ENCODE measurements at places on chromosomes 12 and 14.

- DNase-seq: no peak
Observed at GRCh38 chr12:6782850-6783566, 6.3 kb upstream of the CD4 start.

DNA sequence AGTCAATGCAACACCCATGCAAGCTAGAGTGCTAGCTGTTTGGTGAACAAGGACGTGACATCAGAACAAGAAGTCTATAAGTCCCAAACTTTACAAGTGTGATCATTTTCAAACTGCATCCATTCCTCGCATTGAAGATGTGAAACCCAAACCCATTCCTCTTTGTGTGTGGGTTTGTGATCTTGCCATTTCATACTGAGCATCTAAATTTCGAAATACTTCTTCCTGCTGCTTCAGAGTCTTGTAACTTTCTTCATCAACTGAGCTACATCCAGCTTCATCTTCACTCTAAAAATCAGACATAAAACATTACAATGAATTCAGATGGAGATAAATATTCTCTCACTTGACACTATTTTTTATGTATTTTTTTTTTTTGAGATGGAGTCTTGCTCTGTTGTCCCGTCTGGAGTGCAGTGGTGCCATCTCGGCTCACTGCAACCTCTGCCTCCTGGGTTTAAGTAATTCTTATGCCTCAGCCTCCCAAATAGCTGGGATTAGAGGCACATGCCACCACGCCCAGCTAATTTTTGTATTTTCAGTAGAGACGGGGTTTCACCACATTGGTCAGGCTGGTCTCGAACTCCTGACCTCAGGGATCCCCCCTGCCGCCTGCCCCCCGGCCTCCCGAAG is 4.8 kb upstream of the ZCCHC8 start:
- no peak for DNase-seq

DNA sequence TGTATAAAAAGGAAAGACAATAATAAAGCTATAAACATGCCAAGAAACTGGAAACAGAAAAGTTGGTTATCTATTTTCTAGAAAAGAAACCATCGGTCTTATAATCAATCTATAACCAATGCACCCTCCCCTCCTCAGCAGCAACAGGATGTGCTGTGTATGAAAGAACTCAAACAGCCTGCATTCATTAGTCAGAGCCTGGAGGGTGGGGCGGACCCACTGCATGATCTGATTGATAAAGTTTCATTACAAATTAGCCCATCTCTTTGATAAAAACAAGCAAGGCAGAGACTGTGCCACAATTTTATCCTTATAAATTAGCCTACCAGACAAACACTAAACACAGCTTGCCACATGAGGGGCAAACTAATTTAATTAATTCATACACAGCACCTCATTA is 448.1 kb downstream of the BCAT1 start:
- peak; percentile 20 for DNase-seq

- no peak for DNase-seq
Observed at GRCh38 chr12:121145221-121145620, 12.5 kb downstream of the P2RX7 start.

- DNase-seq: peak; percentile 60
Observed at GRCh38 chr12:2341871-2342270, 289.1 kb downstream of the CACNA1C start.

DNA sequence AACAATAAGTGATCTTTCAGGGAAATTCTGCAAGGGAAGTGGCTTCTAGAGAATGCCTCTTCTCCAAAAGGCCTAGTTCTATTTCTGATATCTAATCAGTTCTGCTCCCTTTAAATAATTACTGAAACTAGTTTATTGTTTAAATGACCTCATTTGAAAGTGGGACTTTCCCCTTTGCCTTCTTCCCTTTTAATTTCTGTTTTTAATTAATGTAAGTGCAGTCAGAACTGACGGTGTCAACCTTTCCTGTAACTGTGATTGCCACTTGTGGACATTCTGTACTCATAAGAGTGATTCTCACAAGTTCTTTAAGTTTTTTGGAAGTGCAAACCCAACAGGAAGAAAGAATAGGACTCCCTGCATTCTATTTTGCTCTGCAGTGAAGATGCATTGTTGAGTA is 265.3 kb upstream of the PLEKHG7 start:
- DNase-seq: no peak

- peak; percentile 55 for DNase-seq
Observed at GRCh38 chr12:40226705-40227104, 1.9 kb downstream of the LRRK2 start.

DNA sequence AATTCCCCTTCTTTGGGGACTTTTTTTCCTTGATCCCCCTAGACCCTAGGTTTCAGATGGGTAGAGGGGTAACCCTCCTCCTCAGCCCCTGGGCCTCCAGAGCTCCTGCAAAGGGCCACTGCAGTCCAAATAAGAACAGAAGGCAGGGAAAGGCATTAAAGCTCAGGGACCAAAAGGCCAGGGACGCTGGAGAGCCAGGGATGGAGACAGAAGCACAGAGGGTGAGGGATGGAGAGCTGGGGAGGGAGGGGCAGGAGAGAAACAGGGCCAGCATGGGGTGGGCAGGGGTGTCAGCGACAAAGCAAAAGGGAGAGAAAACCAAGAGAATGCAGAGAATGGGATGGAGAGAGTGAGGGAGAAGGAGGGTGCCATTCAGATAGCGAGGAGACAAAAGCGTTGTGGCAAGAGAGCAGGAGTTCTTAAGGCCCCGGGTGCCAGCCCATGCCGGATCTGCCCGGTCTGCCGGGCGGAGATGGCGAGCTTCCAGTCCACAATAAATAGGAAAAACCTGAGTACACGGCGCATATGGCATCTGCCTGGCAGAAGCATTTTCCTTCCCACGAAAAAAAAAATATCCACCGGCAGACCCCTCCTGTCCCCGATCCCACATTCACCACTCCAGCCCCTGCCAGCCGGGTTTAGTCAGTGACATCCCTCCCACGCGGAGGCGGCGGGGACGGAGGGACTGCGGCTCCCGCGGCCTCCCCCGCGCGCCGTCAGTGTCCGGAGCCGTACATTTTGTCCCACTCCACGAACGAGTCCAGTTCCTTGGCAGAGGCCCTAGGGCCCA is 28.6 kb downstream of the FIGNL2 start:
- no peak for DNase-seq

DNA sequence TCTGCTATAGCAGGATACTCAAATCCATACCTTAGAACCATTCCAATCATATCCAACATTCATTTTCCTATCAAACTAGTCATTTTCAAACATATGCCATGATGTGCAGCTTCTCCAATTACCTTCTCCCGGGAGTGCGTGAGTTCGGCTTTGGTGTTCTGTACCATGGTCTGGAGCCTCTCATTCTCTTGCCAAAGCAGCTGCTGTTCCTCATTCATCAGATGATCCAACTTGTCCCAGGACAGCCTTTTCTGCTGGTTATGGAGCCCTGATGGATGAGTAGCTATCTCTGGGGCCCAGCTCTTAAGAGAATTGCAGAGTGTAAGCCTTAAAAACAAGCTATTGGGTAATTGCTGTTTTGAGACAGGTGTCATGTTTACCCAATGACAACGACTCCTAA is 71.1 kb upstream of the SAV1 start:
- DNase-seq: no peak

- DNase-seq: no peak
Observed at GRCh38 chr14:68679746-68680467, 113.0 kb downstream of the ZFP36L1 start.

GRCh38 chr14:98210045-98210672 is 1061.8 kb downstream of the BCL11B start:
- peak; percentile 70 for DNase-seq

DNA sequence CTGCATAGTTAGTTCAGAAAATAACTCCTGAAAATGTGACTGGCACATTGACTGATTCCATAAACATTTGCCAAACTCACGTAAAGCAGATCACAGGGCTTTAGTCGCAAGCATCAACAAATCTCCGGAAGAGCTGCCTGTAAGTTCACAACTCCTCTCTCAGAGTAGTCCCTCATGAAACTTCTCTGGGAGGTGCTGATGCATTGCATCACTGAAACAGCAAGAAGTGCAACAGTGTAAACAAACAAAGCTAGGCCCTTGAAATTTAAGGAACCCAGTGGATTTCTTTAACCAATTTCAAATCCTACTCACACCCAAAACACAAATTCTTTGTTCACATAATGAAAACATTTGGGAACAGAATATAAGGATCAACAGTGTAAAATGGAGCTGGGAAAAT is 1691.7 kb upstream of the FLRT2 start:
- DNase-seq: no peak

DNA sequence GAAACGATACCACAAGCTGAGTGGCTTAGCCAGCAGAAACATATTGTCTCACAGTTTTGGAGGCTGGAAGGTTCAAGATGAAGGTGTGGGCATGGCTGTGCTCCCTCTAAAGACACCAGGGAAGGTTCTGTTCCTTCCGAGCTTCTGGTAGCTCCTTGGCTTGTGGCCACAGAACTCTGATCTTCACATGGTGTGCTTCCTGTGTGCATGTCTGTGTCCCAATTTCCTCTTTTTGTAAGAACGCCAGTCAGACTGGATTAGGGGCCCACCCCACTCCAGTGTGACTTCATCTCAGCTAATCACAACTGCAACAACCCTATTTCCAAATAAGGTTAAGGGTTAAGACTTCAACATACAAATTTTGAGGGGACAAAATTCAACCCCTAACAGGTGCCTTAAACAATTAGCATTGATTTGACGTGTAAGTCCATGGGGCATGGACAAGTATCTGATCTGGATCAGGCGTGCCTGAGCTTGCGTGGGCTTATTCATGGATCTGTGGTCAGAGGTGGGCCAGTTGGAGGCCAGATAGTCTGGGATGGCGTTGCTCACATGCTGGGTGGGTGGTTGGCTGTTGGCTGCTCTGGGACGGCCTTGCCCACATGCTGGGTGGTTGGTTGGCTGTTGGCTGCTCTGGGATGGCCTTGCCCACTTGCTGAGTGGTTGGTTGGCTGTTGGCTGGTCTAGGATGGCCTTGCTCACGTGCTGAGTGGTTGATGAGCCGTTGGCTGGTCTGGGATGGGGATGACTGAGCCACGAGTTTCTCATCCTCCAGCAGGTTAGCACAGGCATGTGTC is 88.5 kb downstream of the LGMN start:
- no peak for DNase-seq

GRCh38 chr14:40525314-40525713 is 1081.4 kb upstream of the LRFN5 start:
- DNase-seq: no peak

- no peak for DNase-seq
Observed at GRCh38 chr12:104641862-104642261, 185.1 kb downstream of the CHST11 start.

DNA sequence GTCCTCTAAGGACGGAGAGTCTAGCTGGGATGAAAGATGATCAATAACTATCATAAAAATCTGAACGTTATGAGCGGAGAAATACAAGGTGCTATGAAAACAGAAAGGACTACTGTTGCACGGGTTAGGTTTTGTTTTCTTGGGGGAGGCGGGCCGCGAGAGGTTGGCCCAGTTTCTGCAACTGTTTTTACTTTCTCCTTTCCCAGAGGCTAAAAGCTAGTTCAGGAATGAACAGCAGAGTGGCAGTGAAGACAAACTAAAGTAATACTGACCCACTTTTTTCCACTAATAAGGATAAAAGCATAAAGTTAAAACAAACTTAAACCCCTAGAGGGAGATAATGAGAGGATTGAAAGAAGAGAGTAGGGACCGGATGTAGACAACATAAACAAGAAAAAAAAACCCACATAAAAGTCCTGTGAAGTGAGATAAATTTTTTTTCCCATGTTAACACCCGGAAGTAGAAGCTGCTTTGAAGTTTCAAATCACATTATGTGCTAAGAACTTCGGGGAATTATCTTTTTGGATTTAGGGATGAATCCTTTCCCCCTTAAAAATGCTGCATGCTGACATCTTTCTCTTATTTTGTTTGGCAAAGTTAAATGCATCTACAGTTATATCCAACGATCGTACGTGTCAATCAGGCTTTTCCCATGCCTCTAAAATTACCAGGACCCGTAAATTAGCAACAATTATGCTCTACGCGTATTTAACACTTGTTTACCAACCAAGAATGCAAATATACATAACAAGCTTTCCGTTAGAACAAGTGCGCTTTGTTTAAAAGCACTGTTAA is 1.0 kb upstream of the CDK17 start:
- peak; percentile 90 for DNase-seq

DNA sequence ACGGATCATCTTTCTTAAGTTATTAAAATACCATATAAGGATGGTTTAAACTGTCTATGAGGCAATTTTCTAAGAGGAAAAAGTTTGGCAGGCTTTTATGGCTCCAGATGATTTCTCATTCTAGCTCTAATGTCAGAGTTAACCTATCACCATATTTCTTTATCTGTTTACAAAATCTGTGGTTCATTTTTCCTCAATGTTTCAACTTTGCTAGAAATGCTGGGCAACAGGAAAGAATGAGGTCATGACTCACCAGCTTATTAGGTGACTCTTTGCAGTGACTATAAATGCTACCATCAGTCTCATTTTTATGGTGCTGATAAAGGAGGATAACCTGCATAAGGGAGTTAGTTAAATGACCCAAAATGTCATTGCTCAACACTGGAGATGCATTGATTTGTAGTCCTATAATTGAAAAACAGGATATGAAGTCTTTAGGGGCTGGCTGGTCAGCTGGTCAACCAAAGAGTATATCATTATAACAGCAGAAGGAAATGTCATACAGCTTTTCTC is 45.3 kb upstream of the RAP1B start:
- DNase-seq: peak; percentile 18

- DNase-seq: no peak
Observed at GRCh38 chr12:3705354-3705675, 47.6 kb downstream of the CRACR2A start.

DNA sequence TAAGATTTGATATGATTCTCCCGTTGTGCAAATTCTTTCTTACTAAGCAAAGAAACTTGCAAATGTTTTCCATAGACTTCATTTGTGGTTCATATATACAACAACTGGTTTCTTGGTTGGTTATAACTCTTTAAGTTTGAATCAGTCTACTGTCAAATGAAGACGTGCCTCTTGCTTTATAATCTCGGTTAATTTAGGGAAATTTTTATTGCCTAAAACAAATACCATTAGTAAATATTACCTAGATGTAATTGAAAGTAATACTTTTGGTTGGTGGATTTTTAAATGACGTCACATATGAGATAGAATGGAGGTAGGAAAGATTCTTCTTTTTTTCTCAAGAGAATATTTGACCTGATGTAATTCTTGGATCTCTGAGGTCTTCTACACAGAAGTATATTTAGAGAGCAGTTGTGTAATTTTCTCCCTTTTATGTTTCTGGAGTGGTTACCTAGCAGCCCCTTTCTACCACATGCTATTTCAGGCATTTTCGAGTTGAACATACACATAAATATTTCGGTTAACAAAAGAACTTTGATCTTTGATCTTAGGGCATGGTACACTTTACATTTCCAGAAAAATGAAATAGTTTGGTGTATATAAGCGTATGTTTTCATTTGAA is 1.7 kb downstream of the ATF7IP start:
- peak; percentile 26 for DNase-seq

DNA sequence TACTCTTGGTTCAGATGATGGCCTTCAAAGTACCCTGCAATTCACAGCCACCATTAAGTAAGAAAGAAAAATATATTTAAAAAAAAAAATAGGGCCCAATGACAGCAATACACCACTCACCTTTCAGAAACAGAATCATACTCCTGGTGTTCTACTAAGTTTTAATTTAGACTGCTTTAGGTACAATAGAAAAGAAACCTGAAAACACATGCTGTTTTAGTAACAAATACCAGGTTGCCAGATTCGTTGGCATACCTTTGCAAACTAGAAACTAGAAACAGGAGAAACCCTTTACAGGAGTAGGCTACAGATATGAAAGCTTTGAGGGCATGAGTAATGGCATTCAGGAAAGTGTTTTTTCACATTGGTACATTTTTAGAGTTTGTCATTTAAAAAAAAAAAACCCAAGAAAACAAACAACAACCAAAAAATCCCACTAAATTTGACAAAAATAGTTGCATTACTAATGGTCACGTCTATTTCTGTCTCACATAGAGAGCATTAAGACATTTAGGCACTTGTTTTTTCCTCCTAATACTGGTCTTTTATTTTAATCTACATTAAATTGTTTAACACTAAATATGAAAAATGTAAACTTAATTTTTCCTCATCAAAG is 4.0 kb downstream of the SIX1 start:
- no peak for DNase-seq

Data from A673 (cell line).